ENCODE measurements at places on chromosomes 5 and 9.

DNA sequence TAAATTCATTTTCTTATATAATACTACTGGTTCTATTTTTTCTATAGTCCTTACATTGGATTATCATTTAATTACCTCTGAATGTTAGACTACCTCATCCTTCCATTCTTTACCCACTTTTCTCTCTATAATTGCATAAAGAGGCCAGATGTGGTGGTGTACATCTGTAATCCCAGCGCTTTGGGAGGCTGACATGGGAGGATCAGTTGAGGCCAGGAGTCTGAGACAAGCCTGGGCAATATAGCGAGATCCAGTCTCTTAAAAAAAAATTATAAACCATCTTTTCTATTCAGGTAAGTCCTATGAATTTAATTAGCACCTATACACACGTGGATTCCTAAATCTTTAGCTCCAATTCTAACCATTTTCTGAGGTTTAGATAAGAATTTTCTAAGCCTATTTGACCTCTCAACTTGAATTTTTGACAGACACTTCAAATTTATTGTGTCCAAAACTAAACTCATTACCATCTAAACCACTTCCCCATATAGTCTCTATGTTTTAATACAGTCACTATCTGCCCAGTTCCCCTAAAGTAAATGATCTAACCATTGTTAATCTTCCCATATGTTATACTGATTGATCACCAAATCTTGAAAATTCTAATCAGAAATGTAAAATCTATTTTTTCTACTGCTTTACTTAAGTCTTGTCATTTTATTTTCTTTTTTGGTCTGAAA, 33.0 kb upstream of the CHD1 start:
- DNase-seq = no peak

DNA sequence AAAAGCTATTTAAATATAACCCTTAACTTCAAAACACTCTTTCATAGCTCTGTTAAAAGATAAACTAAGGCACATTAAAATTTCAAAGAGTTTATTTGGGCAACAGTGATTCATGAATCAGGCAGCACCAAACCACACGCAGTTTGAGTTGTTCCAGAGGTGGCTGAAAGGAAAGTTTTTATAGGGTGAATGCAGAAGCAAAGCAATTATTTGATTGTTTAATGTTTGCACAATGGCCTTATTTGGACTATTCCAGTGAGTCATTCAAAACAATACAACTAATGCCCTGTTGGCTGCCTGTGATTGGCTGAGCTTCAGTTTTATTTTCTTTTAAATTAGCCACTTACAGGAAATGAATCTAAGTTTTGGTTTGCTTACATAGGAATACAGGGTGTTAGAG, 125.3 kb downstream of the CEP120 start:
- DNase-seq = no peak

- DNase-seq = no peak
These were observed 86.2 kb upstream of the MYO10 start for GRCh38 chr5:17022296-17022695.

- no peak for DNase-seq
These were observed 71.2 kb downstream of the RAB24 start for GRCh38 chr5:177232358-177232757.

DNA sequence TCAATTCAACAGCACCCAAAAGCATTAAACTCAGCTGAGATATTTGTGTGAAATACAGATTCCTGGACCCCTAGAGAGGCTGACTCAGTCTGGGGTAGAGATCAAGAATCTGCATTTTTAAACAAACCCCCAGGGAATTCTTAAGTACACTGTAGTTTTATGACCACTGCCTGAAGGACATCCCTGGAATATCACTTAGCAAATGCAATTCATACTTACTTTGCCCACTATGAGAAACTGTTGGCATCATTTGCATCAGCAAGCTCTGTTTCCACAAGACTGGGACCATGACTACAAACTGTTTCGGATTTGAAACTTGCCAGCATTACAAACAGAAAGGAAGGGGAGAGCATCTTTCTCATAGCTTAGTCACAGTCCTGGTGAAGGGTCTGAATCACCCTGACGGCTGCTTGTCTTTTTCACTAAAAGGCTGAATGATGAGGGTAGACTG, 63.7 kb downstream of the MLLT3 start:
- DNase-seq = no peak

GRCh38 chr9:122475717-122476116, 2.0 kb downstream of the OR1J1 start:
- DNase-seq = no peak

GRCh38 chr9:114898741-114899140, 31.6 kb downstream of the TNFSF8 start:
- DNase-seq = peak; percentile 75

- DNase-seq = no peak
These were observed 441.5 kb upstream of the ADAMTS16 start for GRCh38 chr5:4698596-4698995.
